Activated CD8-positive, alpha-beta memory T cell treated with anti-CD3 and anti-CD28 coated beads, Interleukin-2, amount 10 ng/mL, durations not matched to agents 7 days and 5 days (primary cell): ENCODE measurements at places on chromosomes 5 and 9. TPM values are rescaled to one million over a fixed set of nuclear protein-coding genes. Genes with fewer than 3 reads are reported as not detected.
A peak's percentile ranks its signal among the peaks of the same experiment; 100 is the strongest.

DNA sequence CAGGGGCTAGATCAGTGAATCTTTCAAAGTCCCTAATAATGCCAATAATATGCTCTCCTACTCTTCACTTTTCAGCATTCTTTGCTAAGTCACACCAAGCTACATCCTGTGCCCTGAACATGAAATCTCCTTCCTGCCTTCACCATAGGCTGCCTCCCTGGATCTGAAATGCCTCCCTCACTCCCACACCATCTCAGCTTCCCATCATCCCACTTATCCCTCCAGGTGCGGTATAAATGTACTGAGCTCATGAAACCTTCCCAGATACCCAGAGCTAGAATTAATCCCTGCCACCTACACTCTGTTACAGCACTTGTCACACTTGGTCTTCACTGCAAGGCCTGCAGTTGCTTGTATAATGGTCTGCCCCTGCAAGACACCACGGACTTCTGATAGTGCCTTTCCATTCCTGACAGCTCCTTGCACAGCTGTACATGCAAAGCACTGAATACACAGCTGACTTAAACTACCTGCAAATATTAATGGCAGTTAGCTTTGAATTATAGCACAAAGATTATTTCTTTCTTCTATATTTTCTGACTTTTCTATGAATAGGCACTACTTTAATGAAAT lies 250.4 kb downstream of the EBF1 start:
- H3K4me1 ChIP-seq = peaks cover 3% of the 10 kb centered on the region
- peaks cover 22% of the 10 kb centered on the region for H3K27me3 ChIP-seq
- no peak overlapping the region for H3K27ac ChIP-seq
- H3K4me3 ChIP-seq = no peak overlapping the region

DNA sequence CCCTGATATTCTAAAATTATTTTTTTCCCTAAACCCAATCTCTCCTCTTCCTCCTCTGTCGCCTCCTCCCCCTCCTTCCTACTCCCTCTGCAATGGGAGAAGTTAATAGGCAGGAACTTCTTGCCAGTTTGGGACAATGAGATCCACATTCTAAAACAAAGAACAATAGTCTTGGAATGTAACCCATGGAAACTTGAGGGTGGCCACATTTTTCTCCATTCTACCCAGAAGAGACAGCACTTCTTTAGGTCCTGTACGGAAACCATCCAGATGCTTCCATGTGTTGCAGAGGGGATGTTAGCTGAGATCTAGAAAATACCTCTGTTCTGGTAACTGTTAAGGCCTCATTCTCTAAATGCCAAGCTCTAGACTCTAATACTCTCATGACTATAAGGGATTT lies 10.0 kb downstream of the SPARC start:
- H3K27me3 ChIP-seq = peaks cover 5% of the 10 kb centered on the region
- no peak for DNase-seq
- no peak overlapping the region for H3K27ac ChIP-seq
- H3K4me3 ChIP-seq = no peak overlapping the region
- peaks cover 3% of the 10 kb centered on the region for H3K4me1 ChIP-seq

DNA sequence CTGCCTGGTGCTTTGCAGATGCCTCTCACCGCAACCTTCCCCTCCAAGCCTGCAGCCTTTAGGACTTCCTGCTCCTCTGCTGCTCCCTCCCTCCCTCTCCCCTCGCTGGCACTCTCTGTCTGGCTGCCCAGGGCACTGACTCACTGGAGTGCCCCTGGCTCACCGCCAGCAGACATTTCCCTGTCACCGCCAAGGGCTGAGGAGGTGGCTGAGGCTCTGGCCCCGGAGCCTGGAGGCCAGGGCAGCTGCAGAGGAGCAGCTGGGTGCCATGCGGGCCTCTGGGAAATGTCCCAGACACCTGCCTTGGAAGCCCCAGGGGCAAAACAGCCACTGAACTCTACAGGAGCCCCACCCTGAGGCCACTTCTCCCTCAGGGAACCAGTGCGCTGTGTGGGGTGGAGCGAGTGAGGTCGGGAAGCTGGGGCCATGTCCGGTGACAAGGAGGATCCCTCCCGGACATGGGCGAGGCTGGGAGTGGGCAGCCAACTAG lies 53.4 kb downstream of the TENT4A start:
- H3K36me3 ChIP-seq = no peaks in the 10 kb centered on the region
- H3K4me1 ChIP-seq = peaks cover 7% of the 10 kb centered on the region
- no peaks in the 10 kb centered on the region for H3K27me3 ChIP-seq
- no peak for DNase-seq
- no peak overlapping the region for H3K4me3 ChIP-seq
- no peak overlapping the region for H3K27ac ChIP-seq

The TRIP13 gene
- 33.0 TPM for total RNA-seq

The SLC36A2 gene
- not detected for total RNA-seq

- H3K4me3 ChIP-seq = no peak overlapping the region
- no peaks in the 10 kb centered on the region for H3K4me1 ChIP-seq
- H3K27me3 ChIP-seq = no peaks in the 10 kb centered on the region
- no peaks in the 10 kb centered on the region for H3K36me3 ChIP-seq
- no peak overlapping the region for H3K27ac ChIP-seq
- no peak for DNase-seq
Measured at GRCh38 chr5:84752780-84753179, 368.1 kb upstream of the EDIL3 start.

DNA sequence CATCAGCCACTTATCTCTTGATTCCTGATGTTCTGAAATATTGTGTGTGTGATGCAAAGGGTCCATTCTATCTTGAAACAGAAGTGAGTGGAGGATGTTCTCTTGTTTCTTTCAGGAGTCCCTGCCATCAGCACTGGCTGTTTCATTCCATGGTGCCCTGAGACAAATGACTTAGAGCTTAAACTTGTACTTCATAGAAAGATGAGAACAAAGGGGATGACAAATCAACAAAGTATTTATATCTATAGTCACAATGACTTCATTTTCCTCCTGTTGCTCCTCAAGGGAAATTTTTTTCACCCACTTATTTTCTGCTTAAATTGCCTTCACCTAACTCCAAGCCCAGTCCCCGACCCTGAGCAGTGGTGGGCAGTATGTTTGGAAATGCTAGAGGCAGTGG lies 171.6 kb downstream of the TARS1 start:
- no peaks in the 10 kb centered on the region for H3K4me1 ChIP-seq
- no peaks in the 10 kb centered on the region for H3K36me3 ChIP-seq
- no peak overlapping the region for H3K27ac ChIP-seq
- no peak overlapping the region for H3K4me3 ChIP-seq

GRCh38 chr9:76751001-76751400 lies 13.2 kb upstream of the PCA3 start:
- DNase-seq = no peak
- no peak overlapping the region for H3K4me3 ChIP-seq
- H3K27me3 ChIP-seq = no peaks in the 10 kb centered on the region
- H3K4me1 ChIP-seq = no peaks in the 10 kb centered on the region
- H3K36me3 ChIP-seq = no peaks in the 10 kb centered on the region

DNA sequence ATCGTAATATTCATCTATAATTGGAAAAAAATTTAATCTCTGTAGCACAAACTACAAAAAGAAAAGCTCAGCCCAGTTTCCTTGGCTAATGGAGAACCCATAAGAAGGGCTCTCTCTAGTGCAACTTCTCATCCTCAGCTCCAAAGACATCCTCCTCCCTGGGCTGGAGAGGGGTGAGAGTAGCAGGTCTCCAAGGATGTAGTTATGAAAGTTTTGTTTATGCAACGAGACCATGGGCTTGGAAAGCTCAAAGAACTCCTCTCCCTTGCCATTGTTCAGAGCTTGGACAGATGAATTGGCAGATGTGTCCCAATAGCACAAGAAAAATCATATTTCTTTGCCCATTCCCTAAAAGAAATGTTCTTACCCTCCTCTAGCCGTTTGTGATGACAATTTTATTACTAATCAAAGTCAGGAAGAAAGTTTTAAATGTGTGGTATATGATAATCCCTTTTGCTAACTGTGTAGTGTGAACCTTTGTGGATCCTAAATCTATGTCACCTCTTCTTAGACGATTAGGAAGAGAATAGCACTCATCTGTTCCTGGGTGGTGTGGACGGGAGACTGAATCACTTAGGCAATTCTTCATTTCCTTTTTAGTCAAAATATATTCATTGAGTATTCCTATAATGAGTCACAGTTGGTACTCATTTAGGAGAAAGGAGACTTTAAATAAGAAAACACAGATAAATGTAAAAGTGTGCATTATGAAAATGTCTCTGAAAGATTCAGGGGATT lies 52.2 kb downstream of the GARNL3 start:
- H3K4me1 ChIP-seq = peaks cover 9% of the 10 kb centered on the region
- H3K4me3 ChIP-seq = no peak overlapping the region
- peaks cover 1% of the 10 kb centered on the region for H3K36me3 ChIP-seq
- no peak for DNase-seq
- no peak overlapping the region for H3K27ac ChIP-seq

GRCh38 chr9:92717201-92718085 lies 47.2 kb downstream of the BICD2 start:
- no peaks in the 10 kb centered on the region for H3K27me3 ChIP-seq
- H3K4me3 ChIP-seq = no peak overlapping the region
- H3K4me1 ChIP-seq = peaks cover 22% of the 10 kb centered on the region
- H3K27ac ChIP-seq = no peak overlapping the region

DNA sequence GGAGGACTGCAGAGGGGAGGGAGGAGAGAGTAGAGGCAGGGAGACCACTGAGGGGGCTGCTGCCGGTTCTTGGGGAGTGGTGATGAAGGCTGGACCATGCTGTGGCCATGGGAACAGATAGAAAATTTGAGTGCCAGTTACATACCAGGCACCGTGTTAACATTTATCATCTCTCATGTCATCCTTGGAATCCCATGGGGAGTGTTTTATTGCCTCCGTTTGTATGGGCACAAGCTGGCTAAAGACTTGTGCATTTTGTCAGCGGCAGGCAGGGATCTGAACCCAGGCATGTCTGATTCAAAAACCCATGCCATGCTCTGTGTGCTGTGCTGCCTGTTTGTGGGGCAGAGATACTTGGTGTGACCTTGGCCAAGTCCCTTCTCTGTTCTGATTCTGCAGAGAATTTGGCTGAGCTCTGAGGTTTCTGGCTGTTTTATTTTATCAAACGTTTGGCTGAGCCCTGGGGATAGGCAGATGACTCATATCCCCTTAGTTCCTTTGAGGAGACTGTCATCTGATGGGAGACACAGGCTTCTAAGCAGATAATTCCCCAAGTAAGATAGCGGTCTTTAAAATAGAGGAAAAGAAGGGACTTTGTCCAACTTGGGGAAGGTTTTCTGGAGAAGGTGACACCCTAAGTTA lies 22.2 kb downstream of the COL27A1 start:
- no peak overlapping the region for H3K27ac ChIP-seq
- no peak for DNase-seq
- peaks cover 4% of the 10 kb centered on the region for H3K27me3 ChIP-seq
- H3K4me3 ChIP-seq = no peak overlapping the region
- no peaks in the 10 kb centered on the region for H3K4me1 ChIP-seq

- H3K4me3 ChIP-seq = no peak overlapping the region
- no peaks in the 10 kb centered on the region for H3K36me3 ChIP-seq
- no peaks in the 10 kb centered on the region for H3K4me1 ChIP-seq
- H3K27me3 ChIP-seq = no peaks in the 10 kb centered on the region
Measured at GRCh38 chr5:41057231-41057630, 13.9 kb downstream of the MROH2B start.

GRCh38 chr9:3473405-3473804 lies 52.4 kb downstream of the RFX3 start:
- H3K4me1 ChIP-seq = peaks cover 43% of the 10 kb centered on the region
- peaks cover 9% of the 10 kb centered on the region for H3K36me3 ChIP-seq
- peak overlapping the region; percentile 57 for H3K27ac ChIP-seq

DNA sequence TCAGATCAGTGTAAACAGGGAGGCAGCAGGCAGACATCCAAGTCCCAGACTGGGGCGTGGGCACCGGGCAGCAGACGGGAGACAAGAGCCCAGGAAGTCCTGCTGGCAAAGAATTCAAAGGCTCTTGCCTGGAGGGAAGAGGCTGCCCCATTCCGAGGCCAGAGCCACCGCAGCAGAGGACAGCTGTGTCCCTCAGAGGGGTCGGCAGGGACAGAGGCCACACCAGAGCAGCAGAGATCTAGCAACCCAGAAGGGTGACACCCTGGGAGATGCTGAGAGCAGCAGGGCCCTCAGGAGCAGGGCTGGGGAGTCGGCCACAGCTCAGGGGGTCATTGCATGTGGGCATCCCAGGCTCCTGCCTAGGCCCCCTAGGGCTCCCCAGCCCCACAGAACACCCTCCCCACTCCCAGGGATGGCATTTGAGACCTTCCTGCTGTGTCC lies 29.1 kb downstream of the ADAMTS2 start:
- H3K36me3 ChIP-seq = no peaks in the 10 kb centered on the region
- H3K27ac ChIP-seq = no peak overlapping the region
- no peaks in the 10 kb centered on the region for H3K27me3 ChIP-seq
- H3K4me1 ChIP-seq = no peaks in the 10 kb centered on the region
- H3K4me3 ChIP-seq = no peak overlapping the region

- H3K4me1 ChIP-seq = no peaks in the 10 kb centered on the region
- no peak overlapping the region for H3K4me3 ChIP-seq
- no peak overlapping the region for H3K27ac ChIP-seq
- H3K27me3 ChIP-seq = peaks cover 21% of the 10 kb centered on the region
- H3K36me3 ChIP-seq = no peaks in the 10 kb centered on the region
Measured at GRCh38 chr5:172404746-172405145, 49.6 kb downstream of the SH3PXD2B start.

GRCh38 chr5:37494756-37495155 lies 115.6 kb downstream of the WDR70 start:
- no peak overlapping the region for H3K27ac ChIP-seq
- DNase-seq = no peak
- peaks cover 2% of the 10 kb centered on the region for H3K4me1 ChIP-seq
- H3K36me3 ChIP-seq = peaks cover 17% of the 10 kb centered on the region
- no peak overlapping the region for H3K4me3 ChIP-seq
- no peaks in the 10 kb centered on the region for H3K27me3 ChIP-seq

- peaks cover 25% of the 10 kb centered on the region for H3K36me3 ChIP-seq
- peak; percentile 78 for DNase-seq
- peaks cover 89% of the 10 kb centered on the region for H3K4me1 ChIP-seq
- peak overlapping the region; percentile 67 for H3K4me3 ChIP-seq
Measured at GRCh38 chr5:111232311-111233051, 8.3 kb downstream of the CAMK4 start.

DNA sequence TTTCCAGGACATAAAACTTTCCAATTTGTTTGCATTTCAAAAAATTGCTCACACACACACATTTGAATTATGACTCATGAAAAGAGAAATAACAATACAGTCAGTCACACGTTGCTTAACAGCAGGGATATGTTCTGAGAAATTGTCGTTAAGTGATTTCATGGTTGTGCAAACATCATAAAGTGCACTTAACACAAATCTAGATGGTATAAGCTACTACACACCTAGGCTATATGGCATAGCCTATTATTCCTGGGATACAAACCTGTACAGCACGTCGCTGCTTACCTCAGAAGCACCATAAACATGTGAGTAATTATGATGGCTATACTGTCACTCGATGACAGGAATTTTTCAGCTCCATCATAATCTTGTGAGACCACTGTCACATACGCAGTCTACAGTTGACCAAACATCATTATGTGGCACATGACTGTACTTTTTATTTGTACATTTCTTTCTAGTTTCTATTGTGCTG lies 378.2 kb downstream of the ACTL7B start:
- no peak for DNase-seq
- H3K36me3 ChIP-seq = no peaks in the 10 kb centered on the region
- no peaks in the 10 kb centered on the region for H3K27me3 ChIP-seq
- H3K4me3 ChIP-seq = no peak overlapping the region

DNA sequence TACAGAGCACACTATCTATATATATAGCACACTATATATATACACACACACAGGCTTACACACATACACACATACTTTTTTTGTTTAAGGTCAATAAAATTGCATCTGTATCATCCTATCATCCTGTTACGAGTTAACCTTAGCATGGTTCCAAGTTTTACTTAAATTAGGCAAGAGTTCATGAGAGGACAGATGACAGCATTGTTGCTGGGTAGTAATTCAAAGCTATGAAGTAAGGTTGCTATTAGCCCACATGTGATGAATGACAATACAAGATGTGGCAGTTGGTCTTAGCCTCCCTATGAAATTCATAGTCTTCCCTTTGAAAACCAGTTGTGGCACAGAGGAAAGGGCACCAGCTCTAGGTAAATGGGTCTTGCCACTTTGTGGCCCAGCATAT lies 438.1 kb downstream of the ACTL7B start:
- no peaks in the 10 kb centered on the region for H3K27me3 ChIP-seq
- H3K36me3 ChIP-seq = no peaks in the 10 kb centered on the region
- no peaks in the 10 kb centered on the region for H3K4me1 ChIP-seq
- no peak overlapping the region for H3K27ac ChIP-seq
